ENCODE measurements at places on chromosomes 12 and 14.
A peak's percentile ranks its signal among the peaks of the same experiment; 100 is the strongest.

DNA sequence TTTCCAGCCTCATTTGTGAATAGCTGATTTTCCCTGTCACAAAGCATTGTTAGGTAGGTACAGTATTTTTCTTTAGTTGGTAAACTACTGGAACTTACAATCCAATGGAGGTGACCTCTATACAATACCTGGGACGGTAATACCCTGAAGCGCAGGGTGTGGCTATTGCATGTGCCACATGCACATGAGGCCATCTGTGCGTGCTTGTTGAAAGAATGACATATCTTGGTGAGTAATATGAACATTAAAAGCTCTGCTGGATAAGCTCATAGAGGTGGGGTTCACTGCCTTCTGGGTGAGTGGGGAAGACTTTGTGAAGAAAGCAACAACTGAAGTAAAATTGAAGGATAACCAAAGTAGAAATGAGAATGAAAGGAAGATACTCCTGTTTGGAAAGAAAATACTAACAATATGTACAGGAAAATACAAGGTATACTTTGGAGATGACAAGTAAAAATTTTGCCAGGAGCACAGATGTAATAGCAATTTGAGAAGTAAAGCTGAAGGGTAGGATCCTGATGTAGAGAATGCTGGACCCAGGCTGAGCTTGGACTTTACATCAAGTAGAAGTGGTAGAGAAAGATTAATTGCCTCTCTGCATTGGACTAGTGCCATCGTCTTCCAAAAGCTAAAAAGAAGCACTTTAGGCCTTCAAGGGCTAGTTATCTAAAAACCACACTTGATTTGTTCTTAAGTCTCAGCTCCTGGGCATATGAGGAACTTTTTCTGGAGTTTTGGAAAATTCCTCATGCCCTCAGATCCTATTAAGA lies 97.1 kb downstream of the SLC38A6 start:
- DNase-seq, result no peak

DNA sequence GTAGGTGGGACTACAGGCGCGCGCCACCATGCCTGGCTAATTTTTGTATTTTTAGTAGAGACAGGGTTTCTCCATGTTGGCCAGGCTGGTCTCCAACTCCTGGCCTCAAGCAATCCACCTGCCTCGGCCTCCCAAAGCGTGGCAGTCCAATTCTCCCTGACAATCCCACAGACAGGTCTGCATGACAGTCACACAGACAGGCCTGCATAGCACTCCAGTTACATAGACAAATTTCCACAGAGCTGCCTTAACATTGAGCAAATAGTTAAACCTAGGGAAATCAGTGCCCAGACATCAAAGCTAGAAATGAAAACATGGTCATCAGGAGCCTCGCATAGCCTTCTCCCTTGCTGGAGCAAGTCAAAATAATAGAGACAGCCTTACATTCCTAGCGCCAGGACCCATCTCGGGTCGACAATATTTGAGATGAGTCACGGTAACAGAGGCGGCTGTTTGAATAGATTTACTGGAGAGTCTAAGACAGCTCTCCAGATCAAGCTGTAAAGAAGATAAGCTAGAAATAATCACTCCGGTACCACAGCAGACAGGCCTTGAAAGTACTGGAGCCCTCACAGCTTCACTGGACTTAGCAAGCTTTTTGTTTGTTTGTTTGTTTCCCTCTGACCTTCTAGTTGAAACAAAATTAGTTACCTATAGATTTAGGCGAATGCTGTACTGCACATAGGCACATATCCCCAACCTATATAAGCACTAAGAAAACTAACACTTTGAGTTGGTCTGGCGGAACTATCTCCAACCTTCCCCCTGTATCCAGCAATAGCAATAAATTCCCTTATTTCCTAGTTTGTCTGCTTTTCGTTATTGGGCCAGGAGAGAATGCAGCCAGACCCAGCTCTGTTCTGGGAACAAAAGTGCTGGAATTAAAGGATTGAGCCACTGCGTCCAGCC lies 23.8 kb upstream of the PYROXD1 start:
- DNase-seq, result no peak

- peak; percentile 24 for DNase-seq
Measured at GRCh38 chr12:76144245-76144549, 59.7 kb upstream of the NAP1L1 start.

DNA sequence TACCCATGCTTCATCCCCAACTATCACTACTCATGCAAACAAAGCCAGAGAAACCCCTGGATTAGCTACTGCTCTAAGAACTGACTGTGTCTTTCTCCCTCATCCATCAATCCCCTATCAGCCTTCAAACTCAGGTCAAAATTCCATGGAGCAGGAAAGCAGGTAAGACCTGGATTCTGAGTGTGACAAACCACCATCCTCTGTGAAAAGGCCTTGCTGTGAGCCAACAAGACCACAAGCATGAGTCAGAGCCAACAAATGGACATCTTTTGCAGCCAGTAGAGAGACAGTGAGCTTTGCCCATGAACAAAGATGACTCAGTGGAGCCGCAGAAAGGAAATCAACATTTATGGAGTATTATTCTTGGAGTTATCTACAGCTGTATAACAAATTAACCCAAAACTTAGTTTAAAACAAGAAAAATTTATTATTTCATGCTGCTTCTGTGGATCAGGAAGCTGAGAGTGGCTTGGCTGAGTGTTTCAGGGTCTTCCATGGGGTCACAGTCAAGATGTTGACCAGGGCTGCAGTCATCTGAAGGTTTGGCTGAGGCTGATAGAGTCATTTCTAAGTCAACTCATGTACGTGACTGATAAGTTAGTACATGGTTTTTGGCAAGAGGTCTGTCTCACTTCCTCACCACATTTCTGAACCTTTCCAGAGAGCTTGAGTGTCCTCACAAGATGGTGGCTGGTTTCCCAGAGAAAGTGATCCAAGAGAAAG lies 61.1 kb downstream of the PITPNM2 start:
- DNase-seq, result peak; percentile 85

DNA sequence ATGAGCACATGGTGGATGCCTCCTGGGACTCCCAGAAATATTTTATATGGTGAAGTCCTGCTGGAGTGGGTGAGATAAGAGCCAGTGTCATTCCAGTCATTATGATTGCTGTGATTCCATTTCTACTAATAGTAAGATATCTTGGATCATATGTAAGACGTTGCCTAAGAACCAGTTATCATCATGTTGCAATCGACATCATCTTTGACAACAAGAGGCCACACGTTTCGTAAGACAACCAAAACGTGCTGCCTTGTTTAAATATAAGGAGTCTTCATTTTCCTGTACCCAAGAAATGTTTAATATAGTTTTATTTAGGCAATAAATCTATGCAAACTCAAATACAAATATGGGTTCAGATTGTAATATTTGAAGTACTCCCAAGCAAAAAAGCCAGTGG lies 58.4 kb downstream of the SPTSSA start:
- no peak for DNase-seq

DNA sequence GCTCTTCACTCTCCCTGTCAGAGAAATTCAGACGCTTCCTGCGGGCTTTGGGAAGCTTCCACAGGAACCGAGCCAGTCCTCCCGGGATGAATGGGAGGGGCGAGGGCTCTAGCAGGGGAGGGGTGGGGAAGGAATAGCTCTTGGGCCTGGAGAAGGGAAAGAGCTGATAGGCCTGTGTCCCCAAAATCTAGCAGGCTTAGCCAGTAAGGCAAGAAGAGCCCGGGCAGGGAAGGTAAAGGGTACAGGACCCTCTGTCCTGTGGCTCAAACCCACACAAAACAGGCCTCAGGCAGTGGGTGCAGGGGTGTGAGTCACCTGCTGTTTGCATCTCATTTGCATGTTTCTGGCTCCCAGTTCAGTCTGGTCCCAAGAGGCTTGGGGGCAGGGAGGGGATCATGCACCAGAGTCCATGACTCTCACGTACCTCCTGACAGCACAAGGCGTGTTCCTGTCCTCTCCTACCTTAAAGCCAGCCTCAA lies 8.7 kb upstream of the SMUG1 start:
- DNase-seq, result peak; percentile 14

DNA sequence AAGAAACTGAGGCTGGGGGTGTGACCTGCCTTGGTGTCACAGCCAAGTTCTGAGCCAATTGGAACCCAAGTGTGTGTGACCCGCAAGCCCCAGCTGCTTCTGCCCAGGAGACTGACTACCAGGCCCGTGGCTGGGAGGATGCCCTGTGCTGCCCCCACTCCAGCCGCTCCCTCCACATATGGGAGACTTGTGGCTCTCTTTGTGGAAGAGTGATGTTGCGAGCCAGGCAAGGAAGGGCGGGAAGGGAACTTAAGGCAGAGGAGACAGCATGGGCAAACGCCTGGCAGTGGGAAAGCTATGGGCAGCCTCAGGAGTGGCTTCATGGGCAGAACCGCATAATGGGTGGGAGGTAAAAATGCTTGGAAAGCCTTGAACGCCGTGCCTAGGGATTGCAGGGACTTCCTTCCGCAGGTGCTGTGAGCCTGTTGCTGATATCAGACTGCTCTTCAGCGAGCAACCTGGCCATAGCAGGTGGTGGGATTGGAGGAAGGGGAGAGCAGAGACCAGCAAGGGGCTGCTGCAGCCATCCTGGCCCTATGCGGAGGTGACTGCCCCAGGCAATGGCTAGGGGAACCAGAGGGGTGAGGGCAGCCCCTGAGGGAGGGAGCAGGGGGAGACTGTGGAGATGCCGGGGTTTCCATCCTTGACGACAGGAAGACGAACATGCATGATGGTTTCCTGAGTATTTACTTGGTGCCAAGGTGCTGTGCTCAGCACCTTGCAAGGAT lies 115.7 kb downstream of the LGMN start:
- DNase-seq, result no peak

All from fibroblast of skin of left biceps (primary cell).